Right lobe of liver (tissue), 6 donors: ENCODE measurements at places on chromosomes 6 and 20. TPM values are rescaled to one million over a fixed set of nuclear protein-coding genes. Genes with fewer than 3 reads are reported as not detected.
A peak's percentile ranks its signal among the peaks of the same experiment; 100 is the strongest.

DNA sequence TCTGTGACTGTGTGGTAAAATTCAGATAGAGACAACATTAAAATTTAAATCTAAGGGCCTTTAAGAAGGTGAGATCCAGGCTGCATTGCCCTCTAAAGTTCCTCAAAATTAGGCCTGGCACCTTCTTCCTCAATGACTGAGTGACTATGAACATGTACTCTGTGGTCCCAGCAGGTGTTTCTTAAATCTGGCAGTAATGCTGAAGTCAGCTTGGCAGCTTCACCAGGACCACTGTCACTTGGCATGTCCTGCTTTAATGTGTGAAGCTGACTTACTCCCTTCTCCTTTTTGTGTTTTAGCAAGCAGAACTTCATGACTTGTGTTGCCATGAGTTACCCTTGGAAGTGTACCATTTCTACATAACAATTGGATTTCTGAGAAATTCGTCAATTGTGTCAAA is 141.7 kb downstream of the NKAIN2 start:
- H3K4me3 ChIP-seq: no peak overlapping the region
- H3K36me3 ChIP-seq: no peaks in the 10 kb centered on the region
- H3K4me1 ChIP-seq: no peaks in the 10 kb centered on the region
- no peak overlapping the region for H3K27ac ChIP-seq

- H3K4me3 ChIP-seq: peak overlapping the region; percentile 64
- H3K27ac ChIP-seq: peak overlapping the region; percentile 84
- peaks cover 5% of the 10 kb centered on the region for H3K4me1 ChIP-seq
- no peaks in the 10 kb centered on the region for H3K36me3 ChIP-seq
Measured at GRCh38 chr6:52994031-52994838, 849 bp downstream of the GSTA4 start.

DNA sequence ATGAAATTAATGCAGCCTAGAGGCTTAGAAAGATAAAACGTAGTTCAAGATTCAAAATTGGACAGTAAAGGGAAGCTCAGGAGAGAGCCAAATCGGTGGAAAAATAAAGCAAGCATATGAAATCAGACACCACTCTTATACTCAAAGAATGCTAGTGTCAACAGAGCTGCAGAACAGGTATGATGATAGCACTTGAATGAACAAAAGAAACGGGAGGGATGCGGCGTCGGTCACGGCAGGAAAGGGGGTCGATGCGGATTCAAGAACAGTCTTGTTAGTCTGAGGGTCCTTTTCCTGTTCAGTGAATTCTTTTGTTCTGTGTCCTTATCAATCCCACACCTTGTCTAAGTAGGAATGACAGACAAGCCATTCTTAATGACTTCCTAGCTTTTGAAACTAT is 114.4 kb downstream of the FOXC1 start:
- no peak for DNase-seq
- no peaks in the 10 kb centered on the region for H3K27me3 ChIP-seq
- H3K4me1 ChIP-seq: no peaks in the 10 kb centered on the region
- H3K27ac ChIP-seq: no peak overlapping the region
- H3K4me3 ChIP-seq: no peak overlapping the region

DNA sequence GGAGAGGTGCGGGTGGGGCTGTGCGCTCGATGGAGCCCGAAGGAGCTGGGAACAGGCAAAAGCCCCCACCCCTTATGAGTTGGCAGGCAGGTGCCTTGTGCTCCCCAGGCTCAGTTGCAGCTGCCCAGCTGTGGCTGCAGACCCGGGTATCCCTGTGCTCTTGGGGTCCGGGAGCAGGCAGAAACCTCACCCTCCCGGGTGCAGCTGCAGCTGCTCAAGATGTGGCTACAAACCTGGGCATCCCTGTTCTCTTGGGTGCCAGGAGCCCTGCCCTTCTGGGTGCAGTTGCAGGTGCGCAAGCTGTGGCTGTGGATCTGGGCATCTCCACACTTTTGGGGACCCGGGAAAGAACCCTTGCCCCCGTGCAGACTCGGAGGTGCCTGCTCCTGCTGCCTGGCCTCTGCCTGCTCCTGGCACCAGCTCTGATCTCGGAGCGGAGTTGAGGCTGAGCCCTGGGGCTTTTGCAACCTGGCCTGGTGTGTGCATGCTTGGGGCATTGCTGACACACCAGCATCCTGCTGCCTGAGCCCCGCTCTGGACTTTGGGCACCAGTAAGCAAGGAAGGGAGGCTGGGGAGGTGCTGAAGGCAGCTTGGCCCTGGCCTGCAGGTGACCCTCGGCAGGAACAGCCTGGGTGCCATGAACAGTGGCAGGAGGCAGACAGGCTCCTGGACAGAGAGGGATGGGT is 21.6 kb downstream of the OR2J3 start:
- DNase-seq: no peak
- H3K27ac ChIP-seq: no peak overlapping the region
- H3K4me3 ChIP-seq: no peak overlapping the region
- H3K4me1 ChIP-seq: no peaks in the 10 kb centered on the region

DNA sequence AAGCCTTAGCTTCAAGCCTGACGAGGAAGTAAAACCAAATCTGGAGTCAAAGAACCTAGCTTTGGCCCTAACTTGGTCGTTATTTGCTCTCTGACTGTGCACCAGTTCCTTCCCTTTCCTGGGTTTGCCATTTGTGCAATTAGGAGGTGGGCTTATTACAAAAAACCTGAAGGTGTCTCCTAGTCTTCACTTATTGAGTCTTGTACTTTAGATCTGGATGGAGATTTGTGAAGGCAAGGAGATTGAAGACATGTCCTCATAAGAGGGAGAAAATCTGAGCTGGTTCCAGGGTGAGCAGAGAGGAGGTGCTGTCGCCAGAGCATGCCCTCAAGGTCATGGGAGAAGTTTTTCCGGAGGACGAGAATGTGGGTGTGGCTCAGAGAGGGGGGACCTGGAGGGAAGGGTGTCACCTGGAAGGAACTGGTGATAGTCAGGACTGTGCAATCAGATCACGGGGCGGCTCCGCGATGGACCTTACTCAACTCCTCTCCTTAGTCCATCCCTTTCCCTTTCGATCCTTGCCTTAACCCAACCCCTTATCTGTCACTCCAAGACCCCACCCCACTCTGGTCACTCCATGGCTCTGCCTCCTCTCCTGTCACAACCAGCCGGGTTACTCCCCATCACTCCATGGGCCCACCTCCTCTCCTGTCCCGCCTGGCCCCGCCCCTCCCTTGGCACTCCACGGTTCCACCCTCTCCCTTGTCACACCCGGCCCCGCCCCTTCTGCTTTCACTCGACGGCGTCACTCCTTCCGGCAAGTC is 588 bp upstream of the ACSS2 start:
- H3K4me3 ChIP-seq: peak overlapping the region; percentile 69
- H3K36me3 ChIP-seq: no peaks in the 10 kb centered on the region
- H3K4me1 ChIP-seq: peaks cover 20% of the 10 kb centered on the region
- H3K27ac ChIP-seq: peak overlapping the region; percentile 91
- peak; percentile 100 for DNase-seq

GRCh38 chr20:38883981-38884733 is 42.1 kb upstream of the FAM83D start:
- H3K36me3 ChIP-seq: no peaks in the 10 kb centered on the region
- no peak for DNase-seq

DNA sequence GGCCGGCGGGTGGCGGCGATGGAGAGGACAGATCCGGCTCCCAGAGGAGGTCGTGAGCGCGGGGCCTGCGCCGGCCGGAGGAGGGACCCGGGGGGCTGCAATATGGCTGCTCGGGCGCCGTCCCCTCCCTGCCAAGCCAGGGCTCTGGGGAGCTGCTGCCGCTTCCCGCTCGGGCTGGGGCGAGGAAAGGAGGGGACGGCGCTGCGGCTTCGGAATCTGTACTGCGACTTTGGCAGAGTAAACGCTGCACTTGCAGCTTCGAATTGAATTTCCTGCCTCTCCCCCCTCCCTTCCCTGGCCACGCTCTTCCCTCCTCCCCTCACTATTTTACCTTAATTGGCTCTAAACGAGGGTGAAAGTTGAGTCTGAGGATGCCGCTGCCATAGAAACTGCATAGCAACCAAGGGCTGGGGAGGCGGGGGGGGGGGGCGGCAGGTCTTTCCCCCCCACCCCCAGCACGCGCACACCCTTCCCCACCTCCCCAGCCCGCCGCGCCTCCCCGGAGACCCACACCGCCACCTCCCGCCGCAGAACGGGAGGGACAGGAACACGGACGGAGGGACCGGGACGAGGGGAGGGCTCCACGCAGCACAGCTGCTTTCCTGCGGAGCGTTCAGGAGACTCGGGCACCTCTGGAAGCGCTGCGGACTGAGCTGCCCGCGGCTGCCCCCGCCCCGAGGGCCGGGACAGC is 93.9 kb downstream of the RNASET2 start:
- H3K4me3 ChIP-seq: peak overlapping the region; percentile 52
- H3K4me1 ChIP-seq: no peaks in the 10 kb centered on the region
- H3K27me3 ChIP-seq: peaks cover 4% of the 10 kb centered on the region
- peak; percentile 43 for DNase-seq
- H3K27ac ChIP-seq: no peak overlapping the region

DNA sequence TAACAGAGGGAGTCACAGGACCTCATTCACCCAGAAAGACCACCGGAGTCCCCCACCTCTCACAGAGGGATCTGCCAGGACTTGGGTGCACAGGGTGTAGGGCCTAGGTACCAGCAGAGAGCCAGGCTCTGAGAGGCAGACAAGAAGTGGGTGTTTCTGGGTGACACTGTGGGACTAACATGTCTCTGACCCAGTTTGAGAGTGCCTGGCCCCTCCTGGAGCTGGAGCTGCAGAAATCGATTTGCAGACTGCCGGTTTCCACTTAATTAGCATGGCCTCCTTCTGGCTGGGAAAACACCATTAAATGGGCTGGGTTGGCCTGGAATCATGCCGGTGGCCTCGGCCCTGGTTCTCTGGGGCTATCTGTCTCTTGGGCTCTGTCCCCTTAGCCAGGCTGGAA is 59.2 kb downstream of the PPP1R16B start:
- H3K27me3 ChIP-seq: no peaks in the 10 kb centered on the region
- H3K4me3 ChIP-seq: no peak overlapping the region
- H3K4me1 ChIP-seq: no peaks in the 10 kb centered on the region
- no peak overlapping the region for H3K27ac ChIP-seq
- no peak for DNase-seq
- H3K36me3 ChIP-seq: no peaks in the 10 kb centered on the region

GRCh38 chr6:105985098-105985815 is 100.9 kb upstream of the PRDM1 start:
- DNase-seq: no peak
- H3K27me3 ChIP-seq: peaks cover 19% of the 10 kb centered on the region
- no peak overlapping the region for H3K4me3 ChIP-seq

DNA sequence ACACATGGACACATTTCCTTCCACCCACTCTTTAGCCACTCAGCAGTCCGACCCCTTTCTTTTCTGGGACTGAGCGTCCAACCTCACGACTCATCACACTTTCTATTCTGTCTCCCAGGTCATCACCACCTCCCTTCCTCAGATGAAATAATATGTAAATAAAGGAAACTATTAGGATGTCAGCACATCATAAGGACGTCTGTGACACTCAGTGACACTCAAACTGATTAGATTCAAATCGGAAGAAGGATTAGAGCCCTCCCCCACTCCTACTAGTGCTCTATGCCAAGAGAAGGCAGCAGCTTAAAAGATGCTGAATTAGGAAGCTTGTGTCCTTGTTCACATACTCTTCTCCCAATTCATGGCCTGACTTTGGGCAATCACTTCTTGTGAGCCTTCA is 113.6 kb downstream of the TNFRSF21 start:
- H3K27ac ChIP-seq: no peak overlapping the region
- DNase-seq: no peak
- H3K4me3 ChIP-seq: no peak overlapping the region
- H3K4me1 ChIP-seq: no peaks in the 10 kb centered on the region
- H3K36me3 ChIP-seq: no peaks in the 10 kb centered on the region

DNA sequence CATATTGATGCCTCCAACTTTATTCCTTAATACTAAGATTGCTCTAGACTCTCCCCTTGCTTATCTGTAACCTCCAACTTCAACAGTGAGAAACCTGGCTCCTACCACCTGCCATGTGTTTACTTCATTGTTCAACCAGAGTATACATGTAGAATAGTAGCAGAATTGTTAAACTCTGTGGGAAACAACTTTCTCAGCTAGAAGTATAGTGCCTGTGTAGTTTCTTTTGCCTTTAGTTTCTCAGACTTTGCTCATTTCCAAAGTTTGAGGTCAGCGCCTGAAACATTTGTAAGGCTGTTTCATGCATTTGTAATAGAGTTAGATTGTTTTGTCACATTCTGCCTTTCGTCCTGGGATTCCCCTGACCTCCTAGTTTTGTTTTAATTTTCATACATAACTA is 34.9 kb upstream of the HECA start:
- H3K4me3 ChIP-seq: no peak overlapping the region
- no peak for DNase-seq
- no peaks in the 10 kb centered on the region for H3K27me3 ChIP-seq

- peaks cover 7% of the 10 kb centered on the region for H3K36me3 ChIP-seq
- no peaks in the 10 kb centered on the region for H3K27me3 ChIP-seq
- peaks cover 11% of the 10 kb centered on the region for H3K4me1 ChIP-seq
- DNase-seq: no peak
Measured at GRCh38 chr6:7201732-7202541, 94.2 kb downstream of the RREB1 start.

- H3K36me3 ChIP-seq: no peaks in the 10 kb centered on the region
- DNase-seq: no peak
- H3K27ac ChIP-seq: no peak overlapping the region
- peaks cover 35% of the 10 kb centered on the region for H3K27me3 ChIP-seq
- no peaks in the 10 kb centered on the region for H3K4me1 ChIP-seq
Measured at GRCh38 chr6:100461917-100462705, 2.6 kb downstream of the SIM1 start.

GRCh38 chr6:112481211-112481610 is 134.1 kb downstream of the RFPL4B start:
- H3K4me1 ChIP-seq: no peaks in the 10 kb centered on the region
- H3K4me3 ChIP-seq: no peak overlapping the region
- no peak for DNase-seq
- no peaks in the 10 kb centered on the region for H3K36me3 ChIP-seq
- H3K27me3 ChIP-seq: no peaks in the 10 kb centered on the region
- H3K27ac ChIP-seq: no peak overlapping the region

- H3K4me3 ChIP-seq: peak overlapping the region; percentile 79
- H3K27ac ChIP-seq: peak overlapping the region; percentile 78
- H3K27me3 ChIP-seq: no peaks in the 10 kb centered on the region
- no peaks in the 10 kb centered on the region for H3K4me1 ChIP-seq
- DNase-seq: peak; percentile 47
Measured at GRCh38 chr20:63215101-63216040, 560 bp downstream of the YTHDF1 start.

- H3K27me3 ChIP-seq: no peaks in the 10 kb centered on the region
- H3K4me1 ChIP-seq: peaks cover 18% of the 10 kb centered on the region
- no peak overlapping the region for H3K27ac ChIP-seq
- no peak overlapping the region for H3K4me3 ChIP-seq
- no peak for DNase-seq
- H3K36me3 ChIP-seq: no peaks in the 10 kb centered on the region
Measured at GRCh38 chr6:138383776-138384175, 6.1 kb downstream of the SMIM28 start.

Gene TSBP1
- total RNA-seq: not detected

Gene CTAGE9
- total RNA-seq: not detected

Gene GRM1
- total RNA-seq: not detected

Gene BHLHE23
- total RNA-seq: not detected

Gene TINAG
- total RNA-seq: not detected

Gene KIF6
- not detected for total RNA-seq

Gene SLC17A3
- total RNA-seq: 22.2 TPM

Gene ARMC2
- total RNA-seq: 0.99 TPM

Gene GSTA3
- total RNA-seq: not detected

Gene ECT2L
- total RNA-seq: not detected

Gene SLC35F1
- not detected for total RNA-seq
